D341Med (cell line): ENCODE measurements at places on chromosomes 16 and 17.

GRCh38 chr16:56643080-56643778, 4.8 kb downstream of the MT1A start:
- DNase-seq = no peak

- peak; percentile 24 for DNase-seq
Measured at GRCh38 chr16:56985288-56985961, 3.9 kb upstream of the NLRC5 start.

GRCh38 chr16:31224092-31224955, 7.4 kb upstream of the PYDC1 start:
- no peak for DNase-seq

GRCh38 chr17:41585301-41586056, 1.2 kb downstream of the KRT14 start:
- no peak for DNase-seq

DNA sequence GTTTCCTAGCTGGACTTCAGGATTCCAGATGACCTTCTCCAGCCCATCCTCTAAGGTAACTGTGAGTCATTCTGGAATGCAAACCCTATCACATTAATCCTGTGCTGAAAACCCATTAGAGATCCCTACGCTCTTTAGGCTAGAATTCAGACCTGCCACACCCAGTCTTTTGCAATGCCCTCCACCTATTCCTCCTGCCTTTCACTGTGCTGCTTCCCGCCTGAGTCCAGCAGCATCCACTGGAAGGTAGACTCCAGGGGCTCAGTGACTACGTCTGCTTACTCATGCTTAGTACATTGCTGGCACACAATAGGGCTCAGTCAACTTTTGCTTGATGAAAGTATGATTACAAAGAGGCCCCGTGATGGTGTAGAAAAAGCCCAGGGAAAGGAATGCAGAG, 121.1 kb downstream of the SPACA3 start:
- DNase-seq = no peak

DNA sequence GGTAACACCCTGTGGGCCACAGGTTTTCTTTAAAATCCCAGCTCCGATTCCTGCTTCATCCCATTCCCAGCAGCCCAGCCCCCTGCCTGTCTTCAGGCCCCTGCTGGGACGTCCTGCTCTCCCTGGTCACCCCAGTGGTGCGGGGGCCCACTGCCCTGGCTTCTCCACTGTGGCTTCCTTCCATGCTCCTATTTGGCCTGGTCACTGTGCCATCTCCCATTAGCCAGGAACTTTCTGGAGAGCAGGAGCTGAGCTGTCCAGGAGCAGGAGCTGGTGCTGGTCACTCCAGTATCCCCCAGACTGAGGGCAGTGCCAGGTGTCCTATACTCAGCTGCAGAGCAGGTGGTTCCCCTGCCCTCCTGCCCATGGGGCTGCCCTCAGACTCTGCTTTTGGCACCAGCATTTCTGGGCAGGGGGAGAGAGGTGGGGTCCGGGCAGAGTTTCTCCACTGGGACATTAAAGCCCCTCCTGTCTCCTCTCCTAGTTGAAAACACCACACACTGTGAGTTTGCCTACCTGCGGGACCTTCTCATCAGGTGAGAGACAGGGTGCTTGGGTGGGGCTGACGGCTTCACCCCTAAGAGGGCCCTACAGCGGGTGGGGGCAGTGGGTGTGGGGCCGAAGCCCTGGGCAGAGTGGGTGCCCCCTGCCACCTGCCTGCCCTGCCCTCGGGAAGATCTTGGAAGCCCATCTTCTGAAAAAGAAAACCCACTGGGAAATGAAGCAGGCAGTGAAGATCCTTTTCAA, 356.2 kb downstream of the SEC14L1 start:
- DNase-seq = no peak

- no peak for DNase-seq
Measured at GRCh38 chr16:48676836-48677235, 66.9 kb upstream of the N4BP1 start.

DNA sequence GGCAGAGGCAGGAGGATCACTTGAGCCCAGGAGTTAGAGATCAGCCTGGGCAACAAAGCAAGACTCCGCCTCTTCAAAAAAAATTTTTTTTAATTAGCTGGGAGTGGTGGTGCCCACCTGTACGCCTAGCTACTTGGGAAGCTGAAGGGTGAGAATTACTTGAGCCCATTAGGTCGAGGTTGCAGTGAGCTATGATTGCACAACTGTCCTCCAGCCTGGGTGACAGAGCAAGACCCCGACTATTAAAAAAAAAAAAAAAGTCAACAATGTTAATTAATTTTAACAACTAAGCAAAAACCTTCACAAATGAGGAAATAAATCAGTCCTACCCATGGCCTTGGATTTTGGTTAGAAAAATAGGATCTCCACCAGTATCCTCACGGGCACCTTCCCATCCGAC, 5.4 kb downstream of the DHX58 start:
- no peak for DNase-seq

- no peak for DNase-seq
Measured at GRCh38 chr17:56160422-56160821, 7.1 kb downstream of the ANKFN1 start.

GRCh38 chr17:27453471-27453870, 2.8 kb upstream of the KSR1 start:
- DNase-seq = no peak

- no peak for DNase-seq
Measured at GRCh38 chr17:32658470-32659418, 172.0 kb downstream of the CDK5R1 start.

DNA sequence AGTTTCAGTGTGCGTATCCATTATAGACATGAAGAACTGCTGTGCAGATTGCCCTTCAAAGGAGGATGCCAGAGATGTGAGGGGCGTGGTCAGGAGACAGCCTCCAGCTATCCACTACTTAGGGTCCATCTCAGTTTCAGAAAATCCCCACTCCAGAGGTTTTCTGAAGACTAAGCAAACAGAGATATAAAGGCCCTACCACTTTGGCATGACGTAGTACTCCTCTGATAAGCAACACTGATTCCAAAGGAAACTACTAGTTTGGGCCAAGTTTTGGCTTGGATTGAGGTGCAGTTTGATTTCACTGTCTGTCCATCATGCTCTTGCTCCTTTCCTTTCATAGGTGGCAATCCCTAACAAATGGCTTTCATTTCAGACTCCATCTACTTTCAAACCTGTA, 228.7 kb downstream of the CDH8 start:
- DNase-seq = no peak

DNA sequence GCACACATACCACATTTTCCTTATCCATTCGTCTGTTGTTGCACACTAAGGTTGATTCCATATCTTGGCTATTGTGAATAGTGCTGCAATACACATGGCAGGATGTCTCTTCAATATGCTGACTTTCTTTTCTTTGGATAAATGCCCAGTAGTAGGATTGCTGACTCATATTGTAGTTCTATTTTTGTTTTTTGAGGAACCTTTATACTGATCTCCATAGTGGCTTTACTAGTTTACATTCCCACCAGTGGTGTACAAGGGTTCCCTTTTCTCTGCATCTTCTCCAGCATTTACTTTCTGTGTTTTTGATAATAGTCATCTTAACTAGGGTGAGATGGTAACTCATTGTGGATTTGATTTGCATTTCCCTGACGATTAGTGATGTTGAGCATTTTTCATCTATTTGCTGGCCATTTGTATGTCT, 118.1 kb downstream of the STXBP4 start:
- DNase-seq = no peak

DNA sequence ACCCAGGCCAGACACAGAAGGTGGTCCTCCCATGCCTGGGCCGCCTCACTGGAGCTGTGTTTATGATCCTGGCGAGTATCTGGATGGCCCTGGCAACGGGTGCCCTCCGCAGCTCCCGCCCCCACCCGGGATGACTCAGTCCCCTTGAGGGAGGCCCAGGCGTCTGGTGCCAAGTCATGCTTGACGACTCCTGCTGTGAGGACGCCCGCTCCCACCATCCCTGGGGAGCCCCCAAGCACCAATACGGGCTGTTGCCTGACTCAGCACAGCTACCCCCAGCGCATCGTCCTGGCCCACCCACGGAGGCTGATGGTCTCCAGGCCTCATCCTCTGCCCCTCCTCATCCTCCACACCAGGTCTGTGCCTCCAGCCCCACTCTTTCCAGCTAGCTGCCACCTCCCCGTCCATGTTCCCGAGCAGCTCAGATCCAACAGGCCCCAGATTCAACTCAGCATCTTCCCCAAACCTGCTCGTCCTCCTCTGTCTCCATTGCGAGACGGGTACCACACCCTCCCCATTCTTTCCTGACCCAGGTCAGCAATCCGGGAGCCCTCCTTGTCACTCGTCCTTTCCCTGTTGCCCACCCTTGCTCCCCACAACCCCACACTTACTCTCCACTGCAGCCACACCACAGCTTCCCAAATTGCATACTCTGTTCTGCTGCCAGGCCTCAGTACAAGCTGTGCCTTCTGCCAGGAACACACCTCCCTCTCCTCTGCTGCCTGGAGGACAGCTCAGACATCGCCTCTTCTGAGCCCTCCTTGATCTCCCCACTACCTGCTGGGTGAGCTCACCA, 2.6 kb downstream of the CAMKK1 start:
- DNase-seq = peak; percentile 78

GRCh38 chr16:23155445-23156049, 6.3 kb upstream of the USP31 start:
- DNase-seq = peak; percentile 49

- DNase-seq = no peak
Measured at GRCh38 chr16:58493756-58494431, 6.0 kb upstream of the NDRG4 start.

DNA sequence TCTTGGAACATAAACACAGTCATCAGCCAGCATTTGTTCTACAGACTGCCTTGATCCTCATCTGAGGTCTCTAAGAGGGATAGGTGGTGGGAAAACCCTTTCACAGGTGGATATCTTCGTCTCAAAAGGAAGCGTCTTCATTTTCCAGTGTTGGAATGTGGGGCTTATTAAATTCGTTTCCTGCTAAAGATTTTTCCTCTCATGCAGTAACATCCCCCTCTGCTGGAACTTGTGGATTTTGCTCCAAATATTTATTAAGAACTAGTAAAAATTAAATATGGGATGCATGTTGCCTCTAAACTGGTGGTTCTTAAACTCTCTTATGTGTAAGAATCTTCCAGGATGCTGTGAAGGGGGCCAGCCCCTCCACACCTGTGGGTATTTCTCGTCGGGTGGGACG, 20.1 kb upstream of the MLYCD start:
- DNase-seq = peak; percentile 41

DNA sequence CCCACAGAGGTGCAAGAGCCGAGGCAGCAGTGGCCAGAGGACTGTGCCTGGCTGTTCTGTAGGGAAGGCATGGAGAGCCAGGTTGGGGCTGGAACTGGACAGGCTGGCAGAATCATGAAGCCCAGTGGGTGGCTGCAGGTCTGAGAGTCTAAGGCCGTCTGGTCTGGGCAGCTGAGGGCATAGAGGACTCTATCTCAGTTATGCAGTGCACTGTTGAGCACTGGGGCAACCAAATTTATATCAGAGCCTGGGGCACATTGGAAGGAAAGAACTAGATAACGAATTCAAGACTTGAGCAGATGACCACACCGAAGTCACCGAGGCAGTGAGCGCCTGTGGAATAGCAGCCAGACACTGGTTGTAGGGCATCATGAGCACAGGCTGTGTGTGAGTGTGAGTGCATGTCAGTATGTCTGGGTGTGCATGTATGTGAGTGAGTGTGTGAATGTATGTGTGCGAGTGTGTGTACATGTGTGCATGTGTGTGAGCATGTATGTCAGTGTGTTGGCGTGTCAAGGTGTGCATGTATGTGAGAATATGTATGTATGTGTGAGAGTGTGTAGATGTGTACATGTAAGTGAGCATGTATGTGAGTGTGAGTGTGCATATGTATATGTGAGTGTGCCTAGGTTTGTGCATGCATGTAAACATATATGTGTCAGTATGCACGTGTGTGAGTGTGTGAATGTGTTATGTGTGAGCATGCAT, 37.0 kb downstream of the RGS9 start:
- no peak for DNase-seq

GRCh38 chr16:47888142-47888541, 267.7 kb downstream of the ABCC12 start:
- no peak for DNase-seq

DNA sequence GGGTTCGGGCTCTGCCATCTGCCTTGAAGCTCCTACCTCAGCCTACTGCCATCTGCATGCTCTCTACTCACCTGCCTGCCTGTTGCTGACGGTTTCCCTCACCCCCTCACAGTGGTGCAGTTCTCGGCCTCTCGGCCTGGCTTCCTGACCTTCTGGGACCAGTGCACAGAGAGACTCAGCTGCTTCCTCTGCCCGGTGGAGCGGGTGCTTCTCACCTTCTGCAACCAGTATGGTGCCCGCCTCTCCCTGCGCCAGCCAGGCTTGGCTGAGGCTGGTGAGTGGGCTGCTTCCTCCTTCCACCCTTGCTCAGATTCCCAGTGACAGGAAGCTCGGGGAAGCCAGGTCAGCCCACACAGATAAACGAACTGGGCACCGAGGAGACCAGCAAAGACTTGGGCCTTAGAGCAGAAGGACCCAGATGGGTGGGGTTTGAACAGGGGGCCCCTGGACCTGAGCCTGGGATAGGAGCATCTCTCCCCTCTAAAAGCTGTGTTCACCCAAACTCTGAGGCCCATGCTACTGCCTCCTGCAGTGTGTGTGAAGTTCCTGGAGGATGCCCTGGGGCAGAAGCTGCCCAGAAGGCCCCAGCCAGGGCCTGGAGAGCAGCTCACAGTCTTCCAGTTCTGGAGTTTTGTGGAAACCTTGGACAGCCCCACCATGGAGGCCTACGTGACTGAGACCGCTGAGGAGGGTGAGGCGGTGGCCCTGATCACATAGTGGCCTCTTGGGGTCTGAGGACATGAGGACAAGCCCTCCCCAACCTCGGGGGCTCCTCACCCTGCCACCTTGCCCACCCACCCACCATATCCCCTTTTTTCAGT, 16.4 kb downstream of the RIPOR1 start:
- peak; percentile 18 for DNase-seq

GRCh38 chr16:787321-787966, 737 bp downstream of the RPUSD1 start:
- no peak for DNase-seq

- DNase-seq = no peak
Measured at GRCh38 chr16:1662543-1662942, 15.5 kb upstream of the JPT2 start.

- peak; percentile 94 for DNase-seq
Measured at GRCh38 chr17:32275060-32276042, 9.7 kb downstream of the RHBDL3 start.

DNA sequence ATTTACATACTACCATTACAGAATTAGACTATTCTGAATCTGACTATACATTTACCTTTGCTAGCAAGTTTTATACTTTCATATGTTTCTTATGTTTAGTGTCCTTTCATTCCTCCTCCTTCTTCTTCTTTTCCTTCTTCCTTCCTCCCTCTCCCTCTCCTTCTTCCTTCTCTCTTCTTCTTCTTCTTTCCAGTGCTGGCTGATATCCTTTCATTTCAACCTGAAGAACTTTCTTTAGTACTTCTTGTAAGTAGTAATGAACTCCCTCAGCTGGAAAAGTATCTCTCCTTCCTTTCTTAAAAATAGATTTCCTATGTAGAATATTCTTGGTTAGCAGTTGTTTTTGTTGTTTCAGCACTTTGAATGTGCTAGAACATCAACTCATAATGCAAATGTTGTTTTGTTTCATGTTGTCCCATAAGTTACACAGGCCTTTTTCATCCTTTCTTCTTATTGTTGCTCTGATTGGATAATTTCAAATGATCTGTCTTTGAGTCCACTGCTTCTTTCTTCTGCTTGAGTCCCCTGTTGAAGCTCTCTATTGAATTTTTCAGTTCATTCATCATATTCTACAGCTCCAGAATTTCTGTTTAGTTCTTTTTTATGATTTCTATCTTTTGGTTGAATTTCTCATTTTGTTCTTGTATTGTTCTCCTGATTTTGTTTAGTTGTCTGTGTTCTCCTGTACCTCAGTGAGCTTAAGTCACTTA, 15.1 kb upstream of the TBX4 start:
- no peak for DNase-seq
